Fibroblast of skin of right biceps (primary cell): ENCODE measurements at places on chromosomes 1 and 21.

DNA sequence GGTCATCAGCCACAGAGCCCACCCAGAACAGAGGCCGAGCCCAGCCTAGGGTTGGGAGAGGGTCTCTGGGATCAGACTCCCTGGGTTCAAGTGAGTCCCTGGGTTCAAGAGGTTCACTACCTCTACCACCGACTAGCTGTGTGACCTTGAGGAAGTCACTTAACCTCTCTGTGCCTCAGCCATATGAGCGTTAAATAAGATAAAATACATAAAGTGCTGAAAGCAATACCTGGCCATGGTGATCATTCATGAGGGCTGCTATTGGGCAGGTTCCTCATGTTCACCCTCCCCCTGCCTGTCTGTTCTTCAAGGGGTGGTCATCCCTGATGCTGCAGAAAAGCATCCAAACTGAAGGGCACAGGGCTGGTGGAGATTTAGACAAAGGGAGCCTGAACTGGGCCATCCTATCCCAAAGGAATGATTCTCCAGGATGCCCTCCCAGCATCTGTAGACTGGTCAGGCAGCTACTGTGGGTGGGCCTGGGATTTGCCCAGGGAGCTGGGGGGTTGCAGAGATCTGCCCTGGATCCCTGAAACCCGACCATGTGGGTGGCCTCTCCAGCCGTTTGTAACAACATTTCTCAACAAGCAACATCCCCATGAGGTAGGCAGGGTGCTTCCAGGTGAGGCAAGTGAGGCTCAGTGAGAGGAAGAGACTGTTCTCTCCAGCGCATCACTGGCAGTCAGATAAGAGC lies 196.6 kb downstream of the MATN1 start:
- DNase-seq = no peak

DNA sequence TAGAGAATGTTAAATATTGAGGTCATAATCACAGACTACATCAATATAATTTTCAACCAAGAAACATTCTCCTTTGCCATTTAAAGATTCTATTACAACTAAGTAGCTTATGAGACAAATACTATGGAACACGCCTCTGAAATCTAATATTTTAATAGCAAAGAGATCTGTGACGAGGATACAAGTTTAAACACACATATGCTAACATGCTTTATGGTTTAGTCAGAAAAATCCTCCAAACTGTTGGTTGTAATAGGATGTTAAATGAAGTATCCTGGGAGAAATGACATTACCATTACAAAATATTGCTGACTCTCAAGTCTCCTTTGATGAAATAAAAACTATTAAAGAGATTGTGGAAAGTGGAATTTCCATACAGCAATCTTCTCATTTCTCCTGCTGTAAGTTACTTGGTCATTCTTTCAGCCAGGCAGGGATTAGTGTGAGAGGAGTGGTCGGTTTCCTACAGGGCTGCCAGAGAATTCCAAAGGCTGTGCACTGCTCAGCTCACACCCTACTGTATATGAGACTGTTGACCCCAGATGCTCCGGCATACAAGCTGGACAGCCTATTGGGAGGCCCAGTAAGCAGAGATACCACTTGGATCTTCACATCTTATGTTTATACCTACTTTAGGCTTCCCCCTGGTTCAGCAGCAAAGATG lies 26.6 kb downstream of the SCYL3 start:
- peak; percentile 28 for DNase-seq

GRCh38 chr1:169491845-169492281 lies 6.1 kb upstream of the SLC19A2 start:
- DNase-seq = no peak

DNA sequence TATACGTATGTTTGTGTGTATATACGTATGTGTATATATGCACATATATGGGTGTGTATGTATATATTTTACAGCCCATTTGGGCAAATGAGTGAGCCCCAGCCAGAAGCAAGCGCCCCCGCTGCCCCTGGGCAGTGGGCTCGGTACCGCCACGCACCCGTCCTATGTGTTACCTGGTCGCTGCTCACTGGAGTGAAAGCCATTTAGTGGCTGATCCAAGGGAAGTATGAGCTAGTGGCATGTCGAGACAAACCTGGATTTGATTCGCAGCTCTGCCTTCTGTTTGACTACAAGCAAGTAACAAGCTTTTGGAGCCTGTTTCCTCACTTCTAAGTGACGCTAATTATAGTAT lies 35.8 kb upstream of the JAK1 start:
- DNase-seq = no peak

DNA sequence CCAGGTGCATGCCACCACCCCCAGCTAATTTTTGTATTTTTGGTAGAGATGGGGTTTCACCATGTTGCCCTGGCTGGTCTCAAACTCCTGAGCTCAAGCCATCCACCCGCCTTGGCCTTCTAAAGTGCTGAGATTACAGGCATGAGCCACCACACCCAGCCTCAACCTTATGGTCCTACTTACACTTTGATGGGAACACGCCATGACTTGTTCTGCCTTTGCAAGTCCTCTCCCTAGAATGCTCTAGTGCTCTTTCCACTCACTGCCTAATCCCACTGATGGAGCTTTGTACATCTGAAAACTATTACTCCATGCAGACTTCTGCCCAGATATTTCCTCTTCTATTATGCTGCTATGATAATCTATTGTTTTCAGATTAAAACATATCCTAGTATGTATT lies 174.3 kb downstream of the DAB1 start:
- DNase-seq = no peak

DNA sequence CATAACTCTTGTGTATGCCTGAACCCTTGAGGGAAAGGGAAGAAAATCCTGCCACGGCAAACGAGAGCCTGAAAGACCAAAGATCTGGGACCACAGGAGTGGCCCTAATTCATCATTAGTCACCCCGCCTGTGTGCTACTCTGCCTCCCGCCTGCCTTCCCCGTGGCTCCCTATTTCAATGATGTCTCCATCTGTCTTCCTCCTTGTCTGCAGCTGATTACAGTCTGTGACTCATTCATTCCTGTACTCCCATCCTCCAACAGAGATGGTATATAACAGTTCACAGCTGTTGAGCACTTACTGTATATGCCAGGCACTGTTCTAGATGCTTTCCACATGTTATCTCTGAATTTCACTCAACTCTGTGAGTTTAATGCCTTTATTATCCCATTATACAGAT lies 96.6 kb downstream of the SEC16B start:
- DNase-seq = peak; percentile 97

- no peak for DNase-seq
These were observed 400 bp upstream of the KRTAP10-12 start for GRCh38 chr21:44696572-44696971.

- no peak for DNase-seq
These were observed 40.0 kb downstream of the EPHB2 start for GRCh38 chr1:22750685-22751051.

DNA sequence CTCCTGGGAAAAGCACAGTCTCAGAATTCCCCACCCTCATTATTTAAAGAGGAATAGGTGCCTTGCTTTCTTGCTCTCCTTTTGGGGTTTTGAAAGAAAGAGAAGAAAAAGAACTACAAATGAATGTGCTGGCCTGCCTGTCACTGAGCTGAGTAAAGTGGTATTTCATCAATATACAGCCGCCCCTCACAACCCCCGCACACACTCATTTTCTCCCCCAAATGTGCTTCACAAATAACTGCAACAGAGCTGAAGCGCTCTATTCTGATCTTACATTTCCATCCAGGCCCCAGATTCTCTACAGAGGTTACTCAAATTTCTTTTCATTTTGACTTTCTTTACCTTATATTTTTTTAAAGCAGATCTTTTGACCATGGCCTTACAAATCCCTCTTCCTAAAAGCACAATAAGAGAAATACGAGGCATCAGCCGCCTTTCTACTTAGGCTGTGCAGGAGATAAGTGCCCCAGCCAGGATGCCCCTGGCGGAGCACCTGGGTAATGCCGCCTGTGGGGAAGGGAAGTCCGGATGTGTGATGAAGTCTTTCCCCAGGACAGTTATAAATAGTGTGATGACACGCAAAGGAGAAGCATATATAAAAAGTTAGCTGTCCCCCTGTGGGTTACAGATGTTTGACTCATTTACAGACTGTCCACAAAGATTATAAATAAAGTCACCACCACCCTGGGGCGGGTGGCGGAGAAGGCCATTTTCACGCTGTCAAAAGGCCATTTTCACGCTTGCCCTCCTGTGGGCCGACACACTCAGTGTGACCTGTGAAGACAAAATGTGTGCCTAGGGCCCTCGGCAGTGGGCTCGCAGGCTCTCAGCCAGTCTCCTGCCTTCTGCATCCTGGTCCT lies 6.5 kb downstream of the KCNN3 start:
- peak; percentile 83 for DNase-seq

DNA sequence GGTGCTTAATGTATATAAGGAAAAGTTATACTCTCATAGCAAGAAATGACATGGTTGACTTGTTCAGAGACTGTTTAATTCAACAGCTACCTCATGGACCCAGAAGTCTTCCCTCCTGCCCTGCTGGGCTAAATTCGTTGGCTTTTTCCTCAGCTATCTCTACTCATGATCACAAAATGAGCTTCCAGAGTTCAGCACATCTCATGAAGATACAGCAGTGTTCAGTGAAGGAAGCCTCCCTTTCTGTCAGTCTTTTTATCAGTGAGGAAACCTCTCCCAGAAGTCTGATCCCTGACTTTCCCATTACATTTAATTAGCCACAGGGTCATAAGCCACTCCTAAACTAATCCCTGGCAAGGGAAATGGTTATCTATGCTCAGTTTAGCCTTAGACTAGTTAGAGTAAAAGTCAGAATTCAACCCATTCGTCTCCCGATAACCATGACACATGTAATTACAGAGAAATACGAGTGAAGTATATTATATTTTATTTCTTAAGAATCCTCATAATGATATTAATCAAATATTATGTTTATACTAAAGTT lies 97.5 kb downstream of the DENND1B start:
- no peak for DNase-seq

DNA sequence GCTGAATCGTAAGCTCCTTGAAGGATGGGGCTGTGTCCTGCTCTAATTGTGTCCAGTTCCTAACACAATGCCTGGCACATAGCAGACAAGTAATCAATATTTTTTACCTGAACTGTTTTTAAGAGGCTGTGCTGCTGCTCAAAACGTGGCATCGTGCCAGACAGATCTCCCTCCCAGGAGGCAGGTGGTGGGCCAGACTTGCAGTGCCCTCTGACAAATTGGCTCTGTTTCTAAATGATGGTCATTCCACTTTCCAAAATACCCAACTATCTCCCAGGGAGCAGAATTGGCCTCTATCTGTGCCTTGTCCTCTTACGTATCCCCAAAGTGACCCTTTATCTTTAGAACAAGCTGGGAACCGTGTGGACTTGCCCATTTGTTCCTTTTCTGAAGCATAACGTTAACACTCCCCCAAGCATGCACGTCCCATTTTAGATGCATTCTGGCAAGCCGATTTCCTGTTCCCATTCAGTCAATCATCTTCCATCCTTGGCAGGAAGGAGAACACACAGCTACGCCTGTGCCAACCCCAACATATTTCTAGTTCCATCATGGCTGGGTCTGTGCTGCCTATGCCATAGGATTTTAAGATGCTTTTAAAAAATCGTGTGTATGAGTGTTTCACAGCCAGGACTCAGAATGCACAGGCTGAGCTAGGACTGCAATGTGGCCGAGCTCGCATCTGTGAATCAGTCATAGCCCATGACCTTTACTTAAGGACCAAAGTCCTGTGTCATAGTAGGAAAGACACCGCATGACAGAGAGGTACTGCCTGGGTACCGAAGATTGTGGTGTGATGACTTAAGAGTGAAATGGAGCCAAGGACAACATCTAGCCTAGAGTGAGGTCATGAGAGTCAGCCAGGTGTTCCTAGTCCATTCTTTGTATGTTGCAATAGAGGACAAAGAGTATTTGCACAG lies 408.6 kb downstream of the PRDM2 start:
- DNase-seq = no peak

GRCh38 chr1:59738152-59738551 lies 76.6 kb upstream of the HOOK1 start:
- DNase-seq = peak; percentile 78

DNA sequence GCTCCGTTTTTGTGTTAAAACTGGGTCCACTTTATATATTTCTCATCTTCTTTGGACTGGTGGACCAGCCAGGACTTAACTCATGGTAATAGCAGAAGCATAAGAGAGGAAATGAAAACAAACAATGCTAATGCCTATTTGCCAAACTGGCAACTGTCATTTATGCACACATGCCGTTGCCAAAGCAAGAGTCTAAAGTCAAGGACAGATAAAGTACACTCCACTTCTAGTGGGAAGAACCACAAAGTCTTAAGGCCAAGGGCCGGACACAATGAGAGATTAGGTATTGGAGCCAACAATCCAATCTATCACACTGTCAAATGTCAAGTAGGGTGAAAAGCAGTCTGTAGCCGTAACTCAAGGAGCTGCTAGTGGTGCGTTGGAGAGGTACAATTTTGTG lies 157.7 kb downstream of the LYPLAL1 start:
- DNase-seq = no peak

- peak; percentile 0 for DNase-seq
These were observed 1042.6 kb downstream of the PLA2G4A start for GRCh38 chr1:187871177-187871845.

DNA sequence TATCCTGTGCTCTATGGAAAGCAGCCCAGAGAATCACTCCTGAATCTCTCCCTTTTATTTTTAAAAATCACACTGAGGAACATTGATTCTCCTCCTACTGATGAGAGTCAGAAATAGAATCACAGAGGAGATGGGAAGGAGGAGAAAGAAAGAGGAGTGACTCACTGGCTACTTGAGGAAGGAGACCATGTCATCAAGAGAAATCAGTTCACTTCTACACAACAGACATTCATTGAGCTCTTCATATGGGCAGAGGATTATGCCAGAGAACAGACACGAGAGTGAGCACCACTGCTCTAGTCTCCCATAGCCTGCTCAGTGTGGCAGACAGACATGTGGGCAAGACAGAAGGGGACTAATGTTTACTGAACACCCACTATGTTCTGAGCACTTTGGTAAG lies 44.2 kb downstream of the RAB3B start:
- DNase-seq = peak; percentile 62

DNA sequence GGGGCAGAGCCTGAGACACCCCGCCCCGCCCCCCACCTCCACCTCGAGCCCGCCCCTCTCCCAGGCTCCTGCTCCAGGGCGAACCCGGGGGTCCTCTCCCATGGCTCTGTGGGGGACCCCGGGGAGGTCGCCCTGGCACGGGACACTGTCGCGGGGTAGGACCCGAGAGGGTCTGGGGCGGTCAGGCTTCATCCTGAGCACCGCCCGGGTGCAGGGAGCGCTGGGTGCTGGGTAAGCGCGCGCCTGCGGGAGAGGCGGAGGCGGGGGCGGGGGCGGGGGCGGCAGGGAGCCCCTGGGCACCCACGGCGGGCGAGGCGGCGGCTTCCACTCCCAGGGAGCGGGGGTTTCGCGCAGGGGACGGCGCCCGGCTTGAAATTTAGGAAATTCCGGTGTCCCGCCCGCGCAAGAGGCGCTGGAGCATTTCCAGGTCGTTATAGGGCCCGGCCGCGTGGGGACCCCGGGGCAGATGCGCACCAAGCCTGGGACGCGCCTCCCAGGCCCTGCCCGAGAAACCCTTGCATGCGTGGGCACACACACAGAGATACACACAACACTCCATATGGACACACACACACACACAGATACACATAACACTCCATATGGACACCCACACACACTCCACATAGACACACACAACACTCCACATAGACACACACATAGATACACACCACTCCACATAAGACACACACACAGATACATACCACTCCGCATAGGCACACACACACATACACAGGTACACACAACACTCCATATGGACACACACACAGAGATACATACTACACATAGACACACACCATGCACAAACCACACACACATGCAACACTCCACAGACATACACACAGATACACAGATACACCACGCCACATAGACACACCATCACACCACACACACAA lies 48.7 kb upstream of the SLC19A1 start:
- no peak for DNase-seq
